Lower lobe of right lung (tissue), 2 donors: ENCODE measurements at places on chromosomes 3 and 15. TPM values are rescaled to one million over a fixed set of nuclear protein-coding genes. Genes with fewer than 3 reads are reported as not detected.

SLC51B gene
- 3.2 TPM for total RNA-seq

KLF13 gene
- total RNA-seq = 178 TPM

SIAH2 gene
- total RNA-seq = 18.6 TPM

USP13 gene
- 13.9 TPM for total RNA-seq

ZSCAN2 gene
- total RNA-seq = 6.9 TPM

TBC1D2B gene
- 69.8 TPM for total RNA-seq

GMPPB gene
- total RNA-seq = 27.3 TPM

ACKR2 gene
- 5.3 TPM for total RNA-seq

MYL3 gene
- total RNA-seq = 2.0 TPM

DNA sequence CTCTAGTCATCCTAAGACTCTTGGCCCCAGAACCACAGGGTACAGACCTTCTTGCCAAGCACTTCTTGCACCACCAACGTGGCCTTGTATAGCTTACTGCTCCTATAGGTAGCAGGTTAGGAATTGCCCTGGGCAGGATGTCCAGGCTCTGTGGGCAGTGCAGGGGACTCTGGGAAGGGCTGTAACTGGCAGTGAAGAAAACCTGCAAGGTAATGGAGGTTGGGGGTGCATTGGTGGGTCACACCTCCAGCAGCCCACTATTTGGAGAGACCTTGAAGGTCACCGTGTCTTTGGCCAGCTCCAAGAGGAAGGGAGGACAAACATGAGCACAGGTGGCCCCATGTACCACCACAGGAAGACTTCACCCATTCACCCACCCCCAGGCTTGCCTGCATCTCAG is 21.3 kb upstream of the XYLB start:
- DNase-seq = no peak
- H3K36me3 ChIP-seq = no peaks in the 10 kb centered on the region
- H3K27ac ChIP-seq = no peak overlapping the region
- H3K4me1 ChIP-seq = no peaks in the 10 kb centered on the region

DNA sequence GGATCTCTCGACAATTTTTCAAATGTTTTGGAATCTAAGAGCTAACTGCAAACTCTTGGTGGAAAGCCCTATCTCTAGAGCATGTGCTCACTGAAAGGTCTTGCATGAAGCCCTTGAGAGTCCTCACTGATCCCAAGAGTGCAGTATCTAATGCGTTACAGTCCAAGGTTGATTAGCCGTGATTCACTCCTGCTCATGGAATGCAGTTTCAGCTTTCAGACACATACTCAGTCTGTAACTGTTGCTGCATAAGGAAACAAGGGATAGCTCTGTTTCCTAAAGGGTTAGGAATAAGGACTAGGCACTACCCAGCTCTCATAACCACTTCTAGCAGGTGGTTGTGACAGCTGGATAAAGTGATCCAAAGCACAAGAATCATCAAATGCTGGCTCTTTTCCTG is 687.4 kb upstream of the CFAP20DC start:
- no peaks in the 10 kb centered on the region for H3K4me1 ChIP-seq
- no peak for DNase-seq
- no peaks in the 10 kb centered on the region for H3K27me3 ChIP-seq

- no peaks in the 10 kb centered on the region for H3K36me3 ChIP-seq
- H3K4me1 ChIP-seq = no peaks in the 10 kb centered on the region
- H3K27ac ChIP-seq = no peak overlapping the region
Observed at GRCh38 chr3:104359546-104359945, 1007.2 kb upstream of the ALCAM start.

GRCh38 chr15:87033056-87033455 is 953.4 kb downstream of the AGBL1 start:
- H3K4me1 ChIP-seq = no peaks in the 10 kb centered on the region
- H3K27ac ChIP-seq = no peak overlapping the region
- no peak for DNase-seq
- no peak overlapping the region for H3K4me3 ChIP-seq
- H3K27me3 ChIP-seq = no peaks in the 10 kb centered on the region

- no peak overlapping the region for H3K27ac ChIP-seq
- no peak for DNase-seq
Observed at GRCh38 chr3:89617706-89618105, 510.3 kb downstream of the EPHA3 start.

- no peak overlapping the region for H3K4me3 ChIP-seq
- no peaks in the 10 kb centered on the region for H3K27me3 ChIP-seq
- DNase-seq = no peak
- no peaks in the 10 kb centered on the region for H3K36me3 ChIP-seq
Observed at GRCh38 chr3:157046520-157046919, 113.4 kb downstream of the CCNL1 start.

DNA sequence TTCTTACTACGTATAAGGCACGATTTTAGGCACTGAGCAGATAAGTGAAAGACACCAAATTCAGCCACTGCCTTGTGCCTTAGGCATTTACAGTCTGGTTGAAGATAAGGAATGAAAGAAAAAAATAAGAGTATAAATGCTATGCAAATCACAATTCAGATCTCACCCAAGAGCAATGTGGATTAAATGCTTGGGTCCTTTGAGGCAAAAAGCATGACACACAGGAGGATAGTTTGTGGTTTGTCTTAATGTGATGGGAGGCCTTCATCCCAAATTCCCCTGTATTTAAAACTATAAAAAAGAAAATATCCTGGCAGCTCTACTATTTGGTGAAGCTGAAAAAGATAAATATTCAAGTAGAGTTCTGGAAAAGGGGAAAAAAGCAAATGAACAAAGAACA is 79.8 kb downstream of the TGFBR2 start:
- no peak overlapping the region for H3K4me3 ChIP-seq
- H3K27me3 ChIP-seq = no peaks in the 10 kb centered on the region
- H3K36me3 ChIP-seq = peaks cover 62% of the 10 kb centered on the region
- H3K4me1 ChIP-seq = peaks cover 93% of the 10 kb centered on the region
- H3K27ac ChIP-seq = no peak overlapping the region
- no peak for DNase-seq

GRCh38 chr3:152646004-152646403 is 188.9 kb upstream of the P2RY1 start:
- H3K27me3 ChIP-seq = no peaks in the 10 kb centered on the region
- H3K4me1 ChIP-seq = no peaks in the 10 kb centered on the region

GRCh38 chr15:62854420-62855084 is 188.0 kb upstream of the TPM1 start:
- no peak for DNase-seq
- no peaks in the 10 kb centered on the region for H3K27me3 ChIP-seq
- no peak overlapping the region for H3K27ac ChIP-seq
- H3K4me3 ChIP-seq = no peak overlapping the region
- H3K4me1 ChIP-seq = no peaks in the 10 kb centered on the region
- H3K36me3 ChIP-seq = no peaks in the 10 kb centered on the region

DNA sequence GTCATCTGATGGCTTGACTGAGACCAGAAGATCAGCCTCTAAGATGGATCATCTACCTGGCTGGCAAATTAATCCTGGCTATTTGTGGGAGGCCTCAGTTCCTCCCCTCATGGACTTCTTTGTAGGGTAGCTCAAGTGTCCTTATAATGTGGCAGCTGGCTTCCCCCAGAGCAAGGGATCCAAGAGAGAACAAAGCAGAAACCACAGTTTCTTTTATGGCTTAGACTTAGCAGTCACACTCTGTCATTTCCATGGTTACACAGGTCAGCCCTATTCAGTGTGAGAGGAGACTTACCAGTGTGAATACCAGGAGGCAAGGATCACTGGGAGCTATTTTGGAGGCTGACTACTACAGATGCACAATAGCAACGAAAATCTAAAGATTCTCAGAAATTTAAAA is 15.3 kb upstream of the ARL14 start:
- no peak for DNase-seq
- no peak overlapping the region for H3K27ac ChIP-seq
- no peak overlapping the region for H3K4me3 ChIP-seq
- no peaks in the 10 kb centered on the region for H3K36me3 ChIP-seq
- H3K27me3 ChIP-seq = no peaks in the 10 kb centered on the region

DNA sequence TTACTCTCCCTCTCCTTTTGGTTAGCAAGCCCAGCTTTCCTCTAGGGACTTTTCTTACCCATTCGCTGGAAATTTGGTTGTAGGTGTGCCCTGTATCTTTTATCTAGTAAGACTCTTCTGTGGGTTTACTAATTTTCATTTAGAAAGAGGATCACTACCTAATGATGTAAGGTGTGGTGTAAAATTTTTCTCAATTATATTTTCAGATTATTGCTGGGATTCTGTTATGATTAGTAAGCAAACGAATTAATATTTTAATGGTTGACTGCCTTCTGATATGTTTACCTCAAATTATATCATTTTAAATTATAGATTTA is 28.5 kb downstream of the PLCL2 start:
- no peak for DNase-seq
- H3K36me3 ChIP-seq = no peaks in the 10 kb centered on the region
- H3K27ac ChIP-seq = no peak overlapping the region
- H3K4me3 ChIP-seq = no peak overlapping the region
- H3K4me1 ChIP-seq = peaks cover 7% of the 10 kb centered on the region

DNA sequence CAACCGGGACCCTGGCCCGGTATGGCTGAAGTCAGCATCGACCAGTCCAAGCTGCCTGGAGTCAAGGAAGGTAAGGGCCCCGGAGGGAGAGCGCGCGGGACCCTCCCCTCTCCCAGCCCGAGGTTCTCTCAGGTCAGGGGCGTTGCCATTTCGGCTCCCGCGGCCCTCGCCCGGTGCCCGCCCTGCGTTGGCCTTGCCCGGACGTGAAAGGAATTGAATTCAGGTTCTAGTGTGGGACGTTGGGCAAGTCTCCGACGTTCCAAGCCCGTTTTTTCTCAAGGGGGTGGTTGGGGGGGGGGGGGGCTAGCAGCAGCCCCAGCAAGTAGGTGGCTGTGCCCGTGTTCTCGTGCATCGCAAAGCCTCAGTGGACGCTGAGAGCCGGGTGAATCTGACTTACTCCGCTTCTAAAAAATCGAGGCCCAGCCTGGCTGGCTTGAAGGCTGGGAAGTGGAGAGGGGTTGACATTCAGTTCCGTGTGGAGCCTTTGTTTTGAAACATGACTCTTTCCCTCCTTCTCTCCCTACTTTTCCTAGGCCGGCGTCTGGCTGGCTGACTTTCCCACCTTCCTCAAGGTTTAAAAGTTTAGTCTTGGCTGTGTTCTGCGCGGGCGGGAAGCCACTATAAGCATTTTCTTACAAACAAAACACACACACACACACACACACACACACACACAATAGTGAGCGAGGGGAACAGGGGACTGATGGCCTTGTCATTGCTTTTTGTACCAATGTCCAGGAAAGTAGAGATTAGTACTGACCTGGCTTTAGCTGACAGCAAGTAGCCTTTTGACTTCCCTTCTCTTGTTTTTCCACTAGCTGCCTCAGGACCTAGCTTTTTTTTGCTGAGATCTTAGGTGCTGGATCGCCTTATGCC is at the start of gene UTS2B:
Gene UTS2B, minus strand, starts transcription at position 873 of the 876 bp plus-strand sequence. CDS start 48,337 bp downstream, outside the sequence.
- no peaks in the 10 kb centered on the region for H3K36me3 ChIP-seq
- H3K27ac ChIP-seq = peak within 1 kb of the TSS; percentile 92
- peak within 1 kb of the TSS; percentile 73 for H3K4me3 ChIP-seq
- peak; percentile 71 for DNase-seq

DNA sequence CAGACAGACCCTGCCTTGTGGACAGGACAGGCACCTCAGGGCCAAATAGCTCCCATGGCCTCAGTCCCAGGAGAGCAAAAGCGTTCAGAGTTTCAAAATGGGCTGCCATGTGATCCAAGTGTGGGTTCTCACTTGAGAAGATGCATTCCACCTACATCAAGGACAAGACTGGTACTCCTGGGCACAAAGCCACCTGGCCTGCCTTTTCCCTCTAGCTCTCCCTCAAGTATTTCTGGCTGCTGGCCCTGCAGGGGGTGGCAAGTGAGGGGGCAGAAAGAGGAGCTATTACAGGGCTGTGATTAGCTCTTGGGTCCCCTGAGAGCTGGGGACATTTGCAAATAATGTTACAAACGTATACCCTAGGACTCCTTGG is 6.5 kb upstream of the COL7A1 start:
- no peak overlapping the region for H3K27ac ChIP-seq
- H3K4me3 ChIP-seq = no peak overlapping the region
- no peaks in the 10 kb centered on the region for H3K4me1 ChIP-seq
- no peak for DNase-seq
- H3K36me3 ChIP-seq = peaks cover 92% of the 10 kb centered on the region

GRCh38 chr15:32966512-32966911 is 228.0 kb downstream of the FMN1 start:
- no peak for DNase-seq
- no peaks in the 10 kb centered on the region for H3K4me1 ChIP-seq
- H3K27me3 ChIP-seq = no peaks in the 10 kb centered on the region
- peak overlapping the region; percentile 29 for H3K27ac ChIP-seq
- H3K36me3 ChIP-seq = no peaks in the 10 kb centered on the region

DNA sequence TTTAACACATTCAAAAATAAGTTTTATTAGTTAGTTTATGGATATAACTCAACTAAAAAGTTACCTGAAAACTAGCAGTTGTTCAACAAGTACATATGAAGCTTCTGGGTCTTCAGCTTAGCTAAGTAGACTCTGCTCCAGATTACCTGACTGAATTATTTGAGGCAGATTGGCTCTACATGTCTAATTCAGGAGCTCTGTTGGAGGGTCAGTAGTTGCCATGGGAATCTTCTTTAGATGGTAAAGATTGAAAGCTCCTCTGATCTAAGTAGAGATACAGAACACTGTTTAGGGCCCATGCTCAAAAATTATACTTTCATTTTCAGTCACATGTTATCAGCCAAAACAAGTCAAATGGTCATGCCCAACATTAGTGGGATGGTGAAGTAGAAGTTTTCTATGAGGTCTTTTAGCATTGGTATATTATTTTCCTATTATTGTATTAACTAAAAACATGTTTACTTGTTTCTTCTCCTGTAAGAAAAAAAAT is 1476.9 kb downstream of the OTOL1 start:
- DNase-seq = no peak
- H3K36me3 ChIP-seq = no peaks in the 10 kb centered on the region
- H3K4me3 ChIP-seq = no peak overlapping the region
- H3K27ac ChIP-seq = no peak overlapping the region
- no peaks in the 10 kb centered on the region for H3K27me3 ChIP-seq
- no peaks in the 10 kb centered on the region for H3K4me1 ChIP-seq

DNA sequence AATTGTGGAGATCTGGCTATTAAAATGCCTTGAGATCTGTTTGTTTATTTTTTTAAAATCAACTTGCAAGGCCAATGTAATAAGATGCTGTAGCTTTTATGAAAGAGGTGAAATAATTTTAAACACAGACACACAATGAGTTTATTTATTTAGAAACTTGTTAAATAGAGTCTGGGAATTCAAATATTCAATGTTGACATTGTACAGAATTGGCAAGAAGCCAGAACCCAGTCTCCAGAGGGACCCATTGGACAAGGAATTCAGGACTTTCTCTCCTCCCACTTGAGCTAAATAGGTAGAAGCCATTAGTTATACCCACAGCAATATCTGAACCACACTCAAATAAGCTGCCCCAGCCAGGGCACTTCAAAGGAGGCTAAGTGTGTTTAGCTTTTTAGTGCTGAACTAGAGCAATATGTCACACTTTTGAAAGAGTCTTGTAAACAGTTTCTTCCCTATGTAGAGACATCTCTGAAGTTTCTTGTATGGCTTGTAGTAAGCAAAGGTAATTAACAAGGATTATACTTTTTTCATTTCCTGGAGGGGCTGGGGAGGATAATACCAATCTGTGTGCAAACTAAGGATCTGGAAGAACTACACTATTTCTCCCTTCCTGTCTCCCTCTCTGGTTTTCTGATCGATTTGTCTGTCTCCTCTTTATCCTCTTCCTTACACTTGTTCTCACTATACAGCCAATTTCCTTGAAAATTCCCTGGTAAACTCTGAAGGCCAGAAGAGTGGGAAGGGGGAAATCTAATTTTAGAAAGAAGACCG is 6.0 kb downstream of the MECOM start:
- DNase-seq = no peak
- H3K27ac ChIP-seq = peak overlapping the region; percentile 91
- no peaks in the 10 kb centered on the region for H3K36me3 ChIP-seq
- H3K4me3 ChIP-seq = peak overlapping the region; percentile 81
- H3K27me3 ChIP-seq = peaks cover 43% of the 10 kb centered on the region
